ENCODE measurements at places on chromosomes 5 and 9.

- DNase-seq: no peak
Measured at GRCh38 chr9:87885484-87886189, 3.0 kb downstream of the SPATA31E1 start.

- no peak for DNase-seq
Measured at GRCh38 chr5:173920866-173921555, 32.9 kb downstream of the CPEB4 start.

GRCh38 chr5:9557696-9558095 is 11.8 kb upstream of the SEMA5A start:
- DNase-seq: no peak

DNA sequence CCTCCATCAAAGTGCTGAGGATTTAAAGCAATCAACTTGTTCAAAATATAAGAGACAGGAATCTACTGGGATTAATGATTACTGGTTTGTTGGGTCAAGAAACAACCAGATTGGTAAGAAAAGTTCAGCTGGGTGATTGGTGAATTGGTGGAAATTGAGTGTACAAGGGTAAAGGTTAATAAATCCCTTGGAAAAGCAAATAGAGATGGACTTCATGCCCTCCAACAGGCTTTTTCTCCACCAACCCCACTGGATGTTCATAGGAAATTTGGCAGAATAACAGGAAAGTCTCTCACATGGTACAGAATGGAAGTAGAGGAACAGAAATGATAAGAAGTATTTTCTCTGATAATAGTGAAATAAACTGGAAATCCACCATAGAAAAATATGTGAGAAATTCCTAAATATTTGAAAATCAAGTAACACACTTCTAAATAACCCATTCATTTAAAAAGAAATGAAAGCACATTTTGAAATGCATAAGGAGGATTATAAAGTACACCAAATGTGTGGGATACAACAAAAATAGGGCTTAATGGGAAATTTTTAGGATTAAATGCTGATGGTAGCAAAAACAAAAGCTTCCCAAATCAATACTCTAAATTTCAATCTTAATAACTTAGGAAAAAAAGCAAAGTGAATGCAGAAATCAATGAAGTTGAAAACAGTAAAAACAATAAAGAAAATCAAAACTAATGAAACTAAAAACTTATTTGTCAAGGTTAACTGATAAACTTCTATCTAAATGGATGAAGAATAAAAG is 426.2 kb downstream of the HTR1A start:
- DNase-seq: no peak

DNA sequence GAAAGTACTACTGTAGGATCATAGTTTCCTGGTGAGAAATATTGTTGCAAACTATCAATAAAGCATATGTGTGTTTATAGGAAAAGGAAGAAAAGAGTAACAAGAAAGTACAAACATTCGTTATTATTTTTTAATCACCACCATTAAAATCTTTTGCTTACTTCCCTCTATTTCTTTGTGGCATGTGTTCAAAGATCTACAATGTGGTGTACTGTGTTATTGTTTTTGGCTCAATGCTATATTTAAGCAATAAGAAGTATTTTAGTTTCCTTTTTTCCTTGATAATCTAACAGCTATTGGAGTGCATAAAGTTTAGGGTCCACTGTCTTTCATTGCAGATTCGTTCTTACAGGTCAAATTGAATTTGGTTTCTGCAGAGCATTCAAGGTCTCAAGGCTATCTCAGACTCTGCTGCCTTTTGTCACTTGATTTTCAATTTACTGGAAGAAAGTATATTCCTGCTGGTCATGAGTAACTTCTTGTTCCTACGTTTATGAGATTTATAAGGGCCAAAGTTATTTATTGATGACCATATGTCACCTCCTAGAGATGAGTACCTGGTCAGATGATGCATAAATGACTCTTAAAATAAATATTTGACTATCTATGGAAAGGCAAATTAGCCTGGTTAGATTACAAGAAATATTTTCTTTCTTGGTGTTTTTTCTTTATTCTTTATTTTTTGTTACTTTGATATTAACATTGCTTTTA is 323.0 kb downstream of the TMEM167A start:
- no peak for DNase-seq

- no peak for DNase-seq
Measured at GRCh38 chr9:126802318-126803059, 2.4 kb upstream of the ZBTB43 start.

DNA sequence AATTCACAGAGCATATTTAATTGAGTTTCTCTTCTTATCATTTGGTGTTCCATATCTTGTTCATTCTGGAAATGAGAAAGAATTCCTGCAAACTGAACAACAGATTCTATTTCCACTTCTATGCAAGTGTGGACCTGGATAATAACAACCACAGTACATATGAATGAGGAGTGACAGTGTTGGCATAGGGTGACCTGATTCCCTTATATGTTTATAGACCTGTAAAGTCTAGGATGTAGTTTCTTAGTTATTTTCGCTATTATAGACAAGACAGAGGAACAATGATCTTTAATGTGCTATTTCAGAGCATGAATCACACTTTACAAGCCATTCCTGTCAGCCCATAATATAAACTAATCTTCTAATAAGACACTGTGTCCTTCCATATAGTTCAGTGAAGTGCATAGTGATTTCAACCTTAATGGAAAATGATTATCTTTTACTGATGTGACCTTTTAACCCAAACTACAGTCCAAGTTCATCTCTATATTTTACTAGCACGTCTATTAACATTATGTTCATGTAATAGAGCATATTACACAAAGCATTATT is 88.2 kb upstream of the FAM174A start:
- DNase-seq: no peak

GRCh38 chr5:103910011-103910410 is 347.4 kb upstream of the NUDT12 start:
- no peak for DNase-seq

DNA sequence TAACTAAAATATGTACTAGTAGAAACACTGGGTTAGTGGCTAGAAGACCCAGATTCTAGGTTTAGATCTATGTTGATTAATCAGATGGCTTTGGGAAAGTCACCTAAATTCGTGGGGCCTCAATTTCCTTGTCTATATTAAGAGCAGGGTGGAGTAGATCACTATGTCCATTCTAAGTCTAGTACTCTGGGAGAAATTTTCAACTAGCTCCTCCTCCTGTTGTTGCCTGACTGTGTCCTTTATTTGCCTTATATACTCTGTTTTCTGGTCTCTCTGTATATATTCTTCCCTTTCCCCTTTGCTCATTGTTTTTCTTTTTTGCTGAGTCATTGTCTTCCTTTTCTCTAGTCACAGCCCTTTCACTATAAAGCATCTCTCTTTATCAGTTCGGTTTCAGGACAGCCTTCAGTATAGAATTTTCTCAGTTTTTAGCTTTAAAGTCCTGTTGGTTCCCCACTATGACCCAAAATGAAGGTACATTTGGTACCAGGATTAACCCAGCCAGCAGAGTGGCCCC is 44.5 kb upstream of the CDH6 start:
- no peak for DNase-seq

GRCh38 chr9:130972277-130972956 is 33.4 kb upstream of the FIBCD1 start:
- no peak for DNase-seq

GRCh38 chr5:65854925-65855324 is 71.5 kb upstream of the ERBIN start:
- no peak for DNase-seq

GRCh38 chr5:105817914-105818313 is 1852.8 kb downstream of the EFNA5 start:
- DNase-seq: no peak

- no peak for DNase-seq
Measured at GRCh38 chr5:157993201-157993600, 134.3 kb upstream of the CLINT1 start.

GRCh38 chr5:78610163-78610583 is 38.4 kb downstream of the LHFPL2 start:
- no peak for DNase-seq

- DNase-seq: no peak
Measured at GRCh38 chr5:145585443-145586148, 249.5 kb downstream of the PRELID2 start.

- DNase-seq: no peak
Measured at GRCh38 chr5:147591120-147591519, 81.3 kb upstream of the DPYSL3 start.

GRCh38 chr9:99962680-99963261 is 56.3 kb downstream of the STX17 start:
- no peak for DNase-seq

DNA sequence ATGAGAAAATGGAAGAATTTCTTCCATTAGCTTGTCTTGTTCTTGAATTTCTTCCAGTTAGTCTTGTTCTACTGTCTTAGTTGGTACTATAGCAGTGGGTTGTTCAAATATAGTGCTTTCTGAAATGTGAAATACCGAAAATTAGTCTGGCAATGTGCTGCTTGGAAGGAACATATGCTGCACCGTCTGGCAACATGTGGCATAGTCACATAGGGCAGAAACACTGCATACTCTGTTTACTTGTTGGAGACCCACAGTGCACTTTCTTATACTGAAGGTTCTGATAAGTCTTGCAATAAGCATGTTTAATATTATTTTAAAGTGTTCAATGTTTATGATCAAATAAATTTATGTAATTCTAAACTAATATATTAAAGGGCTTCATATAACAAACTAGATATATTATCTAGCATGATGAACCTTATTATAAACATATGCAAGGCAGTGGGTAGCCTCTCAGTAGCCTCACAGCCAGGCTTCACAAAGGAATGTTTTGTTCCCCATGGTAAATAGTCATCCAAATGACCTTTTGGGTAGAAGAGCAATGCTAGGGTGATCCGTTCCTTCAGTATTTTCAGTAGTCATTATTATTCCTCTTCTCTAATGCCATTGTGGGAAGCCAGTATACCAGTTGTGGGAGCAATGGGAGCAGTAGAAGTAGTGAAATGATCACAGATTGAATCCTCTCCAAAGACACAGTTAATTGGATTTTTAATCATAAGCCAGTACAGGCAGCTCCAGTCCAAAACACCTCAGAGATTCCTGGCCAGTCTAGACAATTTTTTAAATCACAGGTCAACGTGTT is 1106.7 kb downstream of the DTWD2 start:
- DNase-seq: no peak

DNA sequence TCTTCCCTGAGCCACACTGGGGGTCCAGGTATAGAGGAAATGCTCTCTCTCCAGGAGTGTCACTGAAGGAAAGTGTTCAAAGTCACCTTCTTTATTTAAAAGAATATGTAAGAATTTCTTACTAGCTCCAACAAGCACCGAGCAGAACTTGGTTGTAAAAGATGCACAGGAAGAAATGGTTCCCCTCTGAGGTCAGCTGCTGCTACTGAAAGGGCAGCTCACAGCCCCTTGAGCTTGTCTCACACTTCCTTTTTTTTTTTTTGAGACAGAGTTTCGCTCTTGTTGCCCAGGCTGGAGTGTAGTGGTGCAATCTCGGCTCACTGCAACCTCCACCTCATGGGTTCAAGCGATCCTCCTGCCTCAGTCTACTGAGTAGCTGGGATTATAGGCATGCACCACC is 77.2 kb downstream of the PRRT1B start:
- DNase-seq: no peak

GRCh38 chr5:166977911-166978422 is 1313.5 kb upstream of the WWC1 start:
- no peak for DNase-seq

DNA sequence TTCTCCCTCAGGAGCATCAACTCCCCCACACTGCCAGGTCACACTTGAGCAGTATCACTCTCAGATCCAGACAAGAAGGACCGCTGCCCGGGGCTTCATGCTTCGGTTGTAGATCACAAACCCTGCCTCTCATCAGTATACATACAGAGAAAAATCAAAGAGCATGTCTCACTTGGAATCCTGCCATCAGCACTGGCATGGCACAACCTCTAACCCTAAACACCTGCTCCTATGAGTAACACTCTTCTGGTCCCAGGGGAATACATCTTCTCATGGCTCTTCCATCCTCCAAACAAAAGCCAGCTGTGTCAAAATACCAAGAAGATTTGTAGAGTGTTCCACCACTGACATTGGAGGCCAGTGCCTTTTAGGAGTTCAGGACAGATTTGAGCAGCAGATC is 84.8 kb upstream of the MIER3 start:
- no peak for DNase-seq

DNA sequence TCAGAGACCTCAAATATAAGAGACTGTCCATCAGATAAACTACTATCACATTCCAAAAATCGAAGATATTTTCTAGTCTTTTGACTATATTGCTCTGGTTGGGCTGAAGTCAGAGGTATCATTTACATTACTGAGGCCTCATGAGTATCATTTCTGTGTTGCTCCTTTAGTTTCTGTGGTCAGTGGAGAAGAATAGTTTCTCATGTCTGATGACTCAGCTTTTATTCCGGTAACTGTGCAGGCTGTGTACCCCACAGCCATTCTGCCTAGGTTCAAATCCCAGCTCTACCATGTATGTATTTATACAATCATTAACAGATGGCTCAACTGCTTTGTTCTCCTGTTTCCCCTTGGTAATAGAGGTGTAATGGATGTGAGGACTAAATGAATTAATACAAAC is 179.3 kb downstream of the ALDH1A1 start:
- DNase-seq: no peak

DNA sequence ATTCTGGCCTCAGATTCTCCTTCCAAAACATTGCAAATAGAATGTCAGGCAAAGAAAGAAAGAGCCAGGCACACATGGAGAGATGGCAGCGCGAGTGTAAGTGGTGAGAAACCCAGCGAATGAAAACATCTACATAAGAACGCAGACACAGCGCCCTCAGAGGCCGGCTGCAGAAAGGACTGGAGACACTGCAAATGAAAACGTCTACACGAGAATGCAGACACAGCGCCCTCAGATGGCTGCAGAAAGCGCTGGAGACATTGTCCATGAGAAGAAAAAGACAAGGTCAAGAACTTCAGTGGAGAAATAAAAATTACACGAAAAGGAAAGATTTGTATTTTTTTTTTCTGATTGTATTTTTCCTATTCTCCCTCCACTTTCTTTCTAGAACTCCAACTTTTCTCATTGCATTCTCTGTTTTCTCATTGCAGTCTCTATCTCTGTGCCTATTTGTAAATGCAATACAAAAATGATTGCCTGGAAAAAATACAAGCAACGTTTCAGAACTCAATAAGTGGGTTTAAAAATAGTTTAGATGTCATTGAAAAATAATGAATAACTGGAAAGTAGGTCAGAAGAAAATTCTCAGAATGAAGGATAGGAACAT is 117.9 kb upstream of the LPCAT1 start:
- DNase-seq: peak; percentile 89

GRCh38 chr9:94666364-94667099 is 27.2 kb upstream of the FBP1 start:
- no peak for DNase-seq

- no peak for DNase-seq
Measured at GRCh38 chr5:142495531-142495930, 170.7 kb upstream of the SPRY4 start.

- DNase-seq: no peak
Measured at GRCh38 chr9:8208465-8208864, 408.9 kb upstream of the DMAC1 start.

- DNase-seq: no peak
Measured at GRCh38 chr5:153964191-153964879, 74.4 kb downstream of the FAM114A2 start.

GRCh38 chr5:179615203-179615602 is 8.3 kb downstream of the HNRNPH1 start:
- no peak for DNase-seq

GRCh38 chr5:139946440-139946839 is 96.7 kb downstream of the NRG2 start:
- no peak for DNase-seq

- DNase-seq: no peak
Measured at GRCh38 chr9:123678038-123678877, 251.7 kb downstream of the DENND1A start.

Data from D721Med (cell line).